ENCODE measurements at places on chromosomes 11 and 22. TPM values are rescaled to one million over a fixed set of nuclear protein-coding genes. Genes with fewer than 3 reads are reported as not detected.

PLAAT5 gene
- total RNA-seq, result 0.44 TPM

SLC22A9 gene
- total RNA-seq, result not detected

OR6T1 gene
- not detected for total RNA-seq

CARD18 gene
- not detected for total RNA-seq

MED19 gene
- total RNA-seq, result 14.0 TPM

DEFB131B gene
- total RNA-seq, result not detected

SLC5A4 gene
- total RNA-seq, result not detected

DNA sequence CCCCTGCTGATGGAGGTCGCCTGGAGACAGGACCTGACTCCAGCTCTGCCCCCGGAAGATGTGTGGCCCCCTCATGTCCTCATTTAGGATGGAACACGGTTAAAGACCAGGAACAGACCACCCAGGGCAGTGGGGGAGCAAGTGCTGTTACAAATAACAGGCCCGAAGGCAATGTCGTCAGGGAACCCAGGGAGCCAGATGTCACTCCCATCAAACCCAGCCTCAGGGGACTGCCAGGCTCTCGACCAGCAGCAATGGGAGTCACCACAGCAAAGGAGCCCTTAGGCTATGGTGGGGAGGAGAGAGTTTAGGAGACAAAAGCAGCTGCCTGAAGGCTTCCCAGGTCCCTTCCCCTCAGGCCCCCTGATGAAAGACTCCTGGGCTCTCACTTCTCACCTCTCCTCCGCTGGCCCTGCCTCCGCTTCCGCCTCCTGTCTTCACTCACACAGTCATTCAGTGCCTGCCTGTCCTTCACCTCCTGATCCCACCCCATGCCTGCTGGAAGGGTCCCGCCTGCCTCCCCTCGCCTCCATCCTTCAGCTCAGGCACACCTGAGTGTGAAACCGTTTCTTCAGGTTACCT lies 4.4 kb downstream of the RPS19BP1 start:
- H3K4me3 ChIP-seq, result peak overlapping the region; percentile 67
- no peak for DNase-seq
- no peaks in the 10 kb centered on the region for H3K27me3 ChIP-seq
- H3K4me1 ChIP-seq, result peaks cover 69% of the 10 kb centered on the region
- H3K27ac ChIP-seq, result peak overlapping the region; percentile 78

DNA sequence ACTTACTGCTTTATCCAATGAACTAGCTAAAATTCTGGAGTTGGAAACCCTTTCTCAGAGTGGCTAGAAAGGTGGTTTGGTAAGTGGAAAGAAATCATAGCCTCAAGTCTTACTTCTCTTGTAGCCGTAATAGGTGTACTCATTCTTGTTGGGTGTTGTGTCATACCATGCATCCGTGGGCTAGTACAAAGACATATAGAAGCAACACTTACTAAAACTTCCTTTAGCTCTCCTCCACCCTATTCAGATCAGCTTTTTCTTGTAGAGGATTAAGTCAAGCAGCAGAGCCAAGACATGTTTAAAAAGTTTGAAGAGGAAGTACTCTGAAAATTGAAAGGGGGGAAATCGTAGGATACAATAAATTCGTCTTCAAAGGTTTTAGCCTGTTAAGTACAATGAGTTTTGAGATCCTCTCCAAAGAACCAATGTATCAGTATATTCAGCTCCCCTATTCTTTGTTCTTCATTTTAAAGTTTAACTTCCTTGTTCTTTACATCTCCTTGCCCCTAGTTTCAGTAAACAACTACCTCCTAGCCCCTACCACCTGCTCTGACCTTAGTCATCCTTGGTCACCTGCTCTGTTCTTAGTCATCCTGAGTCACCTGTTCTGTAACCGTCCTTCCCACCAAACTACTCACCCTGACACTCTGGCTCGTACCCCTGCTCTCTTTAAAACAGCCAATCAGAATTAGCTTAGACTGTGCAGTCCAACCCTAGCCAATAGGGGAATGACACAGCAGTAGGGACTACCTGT lies 62.1 kb upstream of the DEUP1 start:
- no peaks in the 10 kb centered on the region for H3K36me3 ChIP-seq
- no peak overlapping the region for H3K27ac ChIP-seq
- no peaks in the 10 kb centered on the region for H3K4me1 ChIP-seq
- DNase-seq, result no peak
- peaks cover 7% of the 10 kb centered on the region for H3K27me3 ChIP-seq

DNA sequence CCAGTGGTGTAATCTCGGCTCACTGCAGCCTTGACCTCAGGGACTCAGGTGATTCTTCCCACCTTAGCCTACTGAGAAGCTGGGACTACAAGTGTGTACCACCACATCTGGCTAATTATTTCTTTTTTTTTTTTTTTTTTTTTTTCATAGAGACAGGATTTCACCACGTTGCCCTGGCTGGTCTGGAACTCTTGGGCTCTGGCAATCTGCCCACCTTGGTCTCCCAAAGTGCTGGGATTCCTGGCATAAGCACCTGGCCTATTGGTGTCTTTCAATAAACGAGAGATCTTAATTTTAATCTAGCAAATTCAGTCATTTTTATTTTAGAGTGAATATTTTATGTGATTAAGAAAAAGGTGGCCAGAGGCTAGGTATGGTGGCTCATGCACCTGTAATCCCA lies 40.1 kb downstream of the DGCR2 start:
- H3K36me3 ChIP-seq, result peaks cover 10% of the 10 kb centered on the region
- H3K4me1 ChIP-seq, result peaks cover 15% of the 10 kb centered on the region
- H3K27ac ChIP-seq, result no peak overlapping the region
- no peak overlapping the region for H3K4me3 ChIP-seq
- DNase-seq, result no peak

DNA sequence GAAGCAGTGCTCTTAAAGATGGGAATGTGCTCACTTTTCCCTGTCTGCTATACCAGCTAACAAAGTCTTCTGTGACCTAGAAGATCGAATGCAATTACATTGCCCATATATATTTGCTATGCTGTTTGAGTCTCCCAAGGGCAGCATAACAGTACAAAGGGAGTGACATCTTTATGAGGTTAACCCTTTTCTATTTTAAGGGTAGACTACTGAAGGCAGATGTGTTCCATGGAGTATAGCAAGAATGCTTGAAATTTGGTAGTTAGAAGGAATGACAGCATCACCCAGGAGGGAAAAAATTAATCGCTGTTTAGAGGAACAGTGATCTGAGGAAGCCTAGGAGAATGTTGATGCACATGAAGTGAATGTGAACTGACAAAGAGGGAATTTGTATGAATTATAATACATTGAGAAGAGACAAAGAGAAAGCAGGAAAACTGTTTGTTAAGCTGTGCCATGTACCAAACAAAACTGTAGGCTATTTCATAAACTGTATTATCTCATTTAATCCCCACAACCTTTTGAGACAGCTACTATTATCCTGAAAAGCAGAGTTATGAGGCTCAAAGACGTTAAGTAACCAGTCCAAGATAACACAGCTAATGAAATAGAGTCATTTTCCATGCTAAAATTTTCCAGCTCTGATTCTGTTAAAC lies 13.0 kb downstream of the MAML2 start:
- no peaks in the 10 kb centered on the region for H3K27me3 ChIP-seq
- peaks cover 42% of the 10 kb centered on the region for H3K4me1 ChIP-seq
- H3K36me3 ChIP-seq, result peaks cover 33% of the 10 kb centered on the region

- H3K27ac ChIP-seq, result no peak overlapping the region
- H3K4me1 ChIP-seq, result peaks cover 12% of the 10 kb centered on the region
- no peak for DNase-seq
- no peak overlapping the region for H3K4me3 ChIP-seq
These were observed 68.7 kb downstream of the ISX start for GRCh38 chr22:35134637-35135036.

DNA sequence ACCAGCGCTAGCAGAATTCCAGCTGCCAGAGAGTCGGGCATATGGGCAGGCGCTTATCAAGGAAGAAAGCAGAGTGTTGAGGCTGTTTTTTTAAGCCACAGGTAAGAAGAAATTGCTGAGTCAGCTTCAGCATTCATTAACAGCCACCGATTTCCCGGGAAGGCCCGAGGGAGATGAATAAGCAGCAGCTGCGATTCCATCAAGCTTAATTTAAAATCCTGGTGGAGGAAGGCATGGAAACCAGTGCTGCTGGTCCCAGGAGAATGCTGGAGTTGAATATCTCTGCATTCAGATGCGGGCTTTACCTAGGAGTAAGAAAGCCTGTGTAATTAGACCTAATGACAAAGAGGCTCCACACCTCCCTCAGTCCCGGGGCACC lies 168.8 kb downstream of the BRD1 start:
- no peak for DNase-seq
- H3K36me3 ChIP-seq, result peaks cover 5% of the 10 kb centered on the region
- H3K27ac ChIP-seq, result no peak overlapping the region

DNA sequence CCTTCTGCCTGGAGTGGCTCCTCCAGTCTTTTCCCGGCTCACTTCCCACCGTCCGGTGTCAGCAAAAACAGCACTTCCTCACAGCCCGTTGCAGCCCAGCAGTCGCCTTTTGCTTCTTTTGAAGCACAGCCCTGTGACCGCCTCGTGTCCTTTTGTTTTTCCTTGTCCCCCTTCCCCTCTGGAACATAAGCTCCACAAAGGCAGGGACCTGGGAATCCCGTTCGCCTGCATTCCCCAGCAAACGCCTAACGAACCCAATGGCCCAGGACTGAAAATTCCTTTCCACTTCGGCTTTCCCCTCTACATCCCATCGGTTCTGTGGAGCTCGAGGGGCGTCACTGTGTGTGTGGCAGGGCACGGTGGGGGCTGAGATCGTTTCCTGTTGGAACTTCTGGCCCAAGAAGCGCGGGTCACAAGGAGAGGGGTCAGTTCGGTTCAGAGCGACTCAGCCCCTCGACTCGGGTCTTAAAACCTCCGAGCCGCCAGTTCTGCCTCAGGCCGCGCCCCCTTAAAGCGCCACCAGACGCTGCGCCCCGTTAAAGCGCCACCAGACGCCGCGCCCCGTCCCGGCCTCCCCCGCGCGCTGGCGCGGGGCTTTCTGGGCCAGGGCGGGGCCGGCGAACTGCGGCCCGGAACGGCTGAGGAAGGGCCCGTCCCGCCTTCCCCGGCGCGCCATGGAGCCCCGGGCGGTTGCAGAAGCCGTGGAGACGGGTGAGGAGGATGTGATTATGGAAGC lies 841 bp downstream of the RIC8A start:
- DNase-seq, result peak; percentile 91
- peak overlapping the region; percentile 89 for H3K4me3 ChIP-seq
- H3K4me1 ChIP-seq, result peaks cover 34% of the 10 kb centered on the region
- no peaks in the 10 kb centered on the region for H3K27me3 ChIP-seq
- H3K36me3 ChIP-seq, result peaks cover 10% of the 10 kb centered on the region

- no peak overlapping the region for H3K4me3 ChIP-seq
- H3K27me3 ChIP-seq, result no peaks in the 10 kb centered on the region
- DNase-seq, result no peak
These were observed 9.8 kb downstream of the DERL3 start for GRCh38 chr22:23828800-23829680.

GRCh38 chr11:48106166-48106565 lies 110.4 kb upstream of the OR4B1 start:
- no peaks in the 10 kb centered on the region for H3K27me3 ChIP-seq
- H3K4me1 ChIP-seq, result peaks cover 50% of the 10 kb centered on the region
- DNase-seq, result no peak
- peak overlapping the region; percentile 28 for H3K4me3 ChIP-seq

DNA sequence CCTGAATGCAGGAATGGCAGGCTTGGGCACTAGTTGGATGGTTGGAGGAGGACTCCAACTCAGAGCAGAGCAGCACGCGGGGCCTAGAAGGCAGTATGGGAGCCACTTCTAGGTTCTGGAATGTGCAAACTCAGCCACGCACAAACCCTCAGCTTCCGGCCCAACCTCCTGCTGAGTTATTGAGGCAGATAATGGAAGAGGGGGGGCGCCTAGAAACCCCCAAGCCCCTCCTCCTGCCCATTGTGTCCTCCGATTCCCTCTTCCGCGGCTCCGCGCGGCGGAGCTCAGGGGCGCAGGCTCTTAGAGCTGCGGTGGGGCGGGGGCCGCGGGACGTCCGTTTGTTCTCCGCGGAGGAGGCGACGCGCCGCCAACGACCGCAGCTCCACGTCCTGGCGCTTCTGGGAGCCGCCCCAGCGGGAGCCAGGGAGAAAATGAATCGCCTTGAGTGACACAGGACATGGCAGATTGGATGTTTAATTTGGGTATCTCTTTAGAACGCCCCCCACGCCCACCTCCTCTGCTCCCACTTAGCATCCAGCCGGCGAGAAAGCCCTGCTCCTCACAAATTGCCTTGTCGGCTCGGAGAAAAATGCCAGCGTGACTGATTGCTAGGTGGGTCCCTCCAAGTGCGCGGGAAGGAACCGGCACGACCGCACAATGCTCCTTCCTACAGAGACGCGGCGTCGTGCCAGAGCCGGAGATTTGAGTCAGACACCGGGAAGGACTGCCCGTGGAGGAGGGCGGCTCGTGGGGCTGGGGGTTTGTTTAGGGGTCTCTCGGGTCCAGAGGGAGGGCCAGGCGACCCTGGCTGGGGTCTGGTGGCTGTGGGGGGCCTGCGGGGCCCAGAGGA lies 144.6 kb downstream of the NECTIN1 start:
- peak overlapping the region; percentile 45 for H3K4me3 ChIP-seq
- H3K36me3 ChIP-seq, result no peaks in the 10 kb centered on the region

DNA sequence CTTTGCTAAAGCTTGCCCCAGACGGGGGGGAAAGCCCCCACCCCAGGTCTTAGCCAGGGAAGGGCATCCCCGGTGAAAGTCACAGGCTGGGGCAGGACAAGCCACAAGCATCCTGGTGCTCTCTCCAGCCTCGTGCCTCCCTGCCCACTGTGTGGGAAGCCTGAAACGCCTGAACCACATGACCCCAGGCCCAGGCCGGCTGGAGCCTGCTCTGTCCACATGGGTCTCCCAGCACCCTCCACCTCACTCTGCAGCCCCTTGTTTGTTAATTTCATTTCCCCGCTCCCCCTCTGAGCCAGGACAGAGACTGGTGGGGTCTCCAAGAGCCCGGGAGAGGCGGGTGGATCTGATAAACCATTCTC lies 58.3 kb upstream of the TCF20 start:
- H3K4me3 ChIP-seq, result no peak overlapping the region
- H3K36me3 ChIP-seq, result no peaks in the 10 kb centered on the region
- no peak for DNase-seq

- no peak overlapping the region for H3K4me3 ChIP-seq
- H3K27me3 ChIP-seq, result peaks cover 66% of the 10 kb centered on the region
- H3K4me1 ChIP-seq, result peaks cover 13% of the 10 kb centered on the region
- no peak for DNase-seq
These were observed 497 bp upstream of the SYT12 start for GRCh38 chr11:67022341-67022933.

- peak; percentile 29 for DNase-seq
- peaks cover 38% of the 10 kb centered on the region for H3K27me3 ChIP-seq
- H3K36me3 ChIP-seq, result no peaks in the 10 kb centered on the region
- H3K4me3 ChIP-seq, result no peak overlapping the region
- peaks cover 3% of the 10 kb centered on the region for H3K4me1 ChIP-seq
These were observed 1.7 kb downstream of the PGR start for GRCh38 chr11:101127699-101128570.

All from activated naive CD8-positive, alpha-beta T cell treated with anti-CD3 and anti-CD28 coated beads, Interleukin-2, amount 10 ng/mL, durations not matched to agents 7 days and 5 days (primary cell).